Right cardiac atrium (tissue), 5 donors: ENCODE measurements at places on chromosomes 6 and 20.

- no peak for DNase-seq
Observed at GRCh38 chr6:18100296-18100695, 22.2 kb downstream of the NHLRC1 start.

DNA sequence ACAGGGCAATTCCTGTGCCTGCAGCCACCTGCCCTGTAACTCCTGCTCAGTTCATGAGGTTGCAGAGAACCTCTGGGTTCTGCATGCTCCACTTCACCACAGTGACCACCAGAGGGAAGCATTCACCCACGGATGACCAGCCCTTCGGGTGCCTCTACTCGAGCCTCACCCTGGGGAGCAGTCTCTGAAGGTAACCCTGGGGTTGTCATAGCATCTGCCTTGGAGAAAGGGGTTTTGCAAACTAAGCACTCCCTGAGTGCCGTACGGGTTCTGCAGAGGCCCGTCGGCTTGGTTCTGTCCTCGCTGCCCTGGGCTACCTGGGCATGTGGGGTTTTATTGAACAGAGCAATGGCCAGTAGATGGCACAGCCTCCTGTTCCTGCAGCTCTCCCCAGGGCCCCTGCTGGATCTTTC, 10.2 kb upstream of the CST5 start:
- peak; percentile 34 for DNase-seq

GRCh38 chr20:16615199-16615598, 42.0 kb upstream of the KIF16B start:
- peak; percentile 65 for DNase-seq

GRCh38 chr6:118746145-118746824, 94.9 kb upstream of the CEP85L start:
- DNase-seq = no peak

GRCh38 chr6:6659600-6660327, 71.2 kb downstream of the LY86 start:
- DNase-seq = no peak

DNA sequence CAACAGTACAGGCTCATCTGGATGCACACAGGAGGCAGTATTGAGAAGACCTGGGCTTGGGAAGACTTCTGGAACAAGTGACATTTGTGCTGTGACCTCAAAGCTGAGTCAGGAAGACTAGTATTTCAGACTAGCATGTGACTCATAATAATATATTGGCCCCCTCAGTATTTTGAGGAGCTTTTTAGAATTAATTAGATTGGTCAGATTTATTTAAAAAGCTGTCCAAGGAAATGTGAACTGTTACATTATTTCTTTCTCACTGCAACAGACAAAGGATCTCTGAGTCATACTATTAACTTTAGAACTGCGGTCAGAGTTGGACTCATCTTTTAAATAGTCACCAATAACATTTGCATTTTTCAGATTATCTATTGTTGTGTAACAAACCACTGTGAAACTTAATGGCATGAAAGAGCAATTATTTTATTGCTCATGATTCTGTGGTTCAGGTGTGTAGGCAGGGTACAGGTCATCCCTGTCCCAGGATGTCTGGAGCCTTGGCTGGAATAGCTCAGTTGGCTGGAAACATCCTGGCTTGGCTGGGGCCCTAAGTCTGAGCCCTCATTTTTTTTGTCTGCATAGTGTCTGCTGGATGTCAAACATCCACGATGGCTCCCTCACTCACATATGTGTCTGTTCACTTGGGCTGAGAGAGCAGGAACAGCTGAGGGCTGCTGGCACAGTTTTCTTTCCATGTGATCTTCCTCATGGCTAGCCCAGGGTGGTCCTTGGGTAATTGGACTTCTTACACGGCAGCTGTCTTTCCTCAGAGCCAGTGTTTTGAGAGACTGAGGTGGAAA, 46.9 kb downstream of the MAP3K4 start:
- DNase-seq = peak; percentile 33

GRCh38 chr20:58277107-58277506, 32.4 kb upstream of the RAB22A start:
- no peak for DNase-seq

DNA sequence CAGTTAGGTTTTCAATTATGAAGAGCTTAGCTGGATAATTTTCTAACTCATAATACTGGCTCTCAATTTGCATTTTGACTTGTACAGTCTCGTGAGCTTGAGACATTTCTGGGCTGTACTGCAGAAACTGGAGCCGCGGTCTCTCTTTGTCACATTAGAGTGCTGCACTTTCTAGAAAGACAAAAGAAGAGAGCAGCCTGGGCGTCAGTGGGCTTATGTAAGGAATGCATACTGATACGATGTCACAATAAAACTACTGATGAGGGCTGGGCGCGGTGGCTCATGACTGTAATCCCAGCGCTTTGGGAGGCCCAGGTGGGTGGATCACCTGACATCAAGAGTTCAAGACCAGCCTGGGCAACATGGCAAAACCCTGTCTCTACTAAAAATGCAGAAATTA, 120.8 kb downstream of the MOXD1 start:
- DNase-seq = peak; percentile 22

DNA sequence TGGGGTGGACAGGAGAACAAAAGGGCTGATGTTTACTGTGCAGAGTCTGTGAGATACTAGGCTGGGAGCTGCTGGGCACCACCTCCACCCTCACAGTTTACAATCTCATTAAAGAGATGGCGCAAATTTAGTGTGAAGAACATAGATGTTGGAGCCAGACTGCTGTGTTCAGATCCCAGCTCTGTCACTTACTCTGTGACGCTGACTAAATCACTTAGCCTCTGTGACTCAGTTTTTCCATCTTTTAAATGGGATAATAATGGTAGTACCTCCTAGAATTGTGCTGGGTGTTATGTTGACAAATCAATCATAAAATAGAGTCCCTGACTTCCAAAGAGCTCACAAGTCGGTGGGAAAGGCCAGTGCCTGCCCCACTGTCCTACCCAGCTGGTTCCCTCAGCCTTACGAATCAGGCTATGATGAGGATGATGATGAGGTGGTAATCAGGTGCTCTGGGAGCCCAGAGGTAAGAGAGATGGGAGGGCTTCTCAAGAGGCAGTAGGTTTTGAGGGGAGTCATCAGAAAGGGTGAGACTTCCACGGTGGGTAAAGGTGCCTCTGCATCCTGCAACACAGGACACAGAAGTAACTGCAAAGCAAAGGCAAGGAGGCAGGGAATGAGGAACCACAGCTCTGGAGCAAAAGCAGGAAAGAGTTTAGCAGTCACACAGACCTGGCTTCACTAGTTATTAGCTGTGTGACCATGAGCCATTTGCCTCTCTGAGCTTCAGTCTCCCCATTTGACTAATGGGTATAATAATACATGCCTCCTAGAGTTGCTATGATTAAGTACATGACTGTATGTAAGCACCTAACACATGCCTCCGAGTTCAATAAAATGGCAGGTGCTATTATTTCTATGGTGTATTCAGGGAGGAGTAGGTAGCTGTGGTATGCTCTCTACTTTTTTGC, 8.9 kb downstream of the FYN start:
- no peak for DNase-seq

DNA sequence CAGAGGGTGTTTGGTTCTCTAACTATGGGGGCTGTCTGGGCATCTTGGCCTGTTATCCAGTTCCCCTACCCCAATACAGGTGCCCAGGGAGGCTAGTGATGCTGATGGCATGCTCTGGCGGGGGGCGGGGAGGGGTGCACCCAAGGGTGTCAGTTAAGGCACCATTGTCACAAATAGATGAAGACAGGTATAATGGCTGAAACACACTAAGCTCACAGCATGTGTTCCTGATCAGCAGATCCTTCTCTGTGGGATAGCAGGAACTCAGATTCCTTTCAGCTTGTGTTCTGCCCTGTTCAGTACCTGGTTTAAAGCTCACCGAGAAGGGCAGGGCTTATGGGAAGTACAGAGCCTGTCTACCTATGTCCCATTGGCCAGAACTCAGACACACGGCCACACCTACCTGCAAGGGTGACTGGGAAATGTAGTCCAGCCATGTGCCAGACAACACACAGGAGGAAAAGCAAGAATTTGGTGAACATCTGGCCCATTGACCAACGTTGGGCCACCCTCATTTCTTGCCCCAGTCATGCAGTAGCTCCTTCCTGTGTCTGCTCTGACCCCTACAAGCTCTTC, 3.4 kb upstream of the RSPO4 start:
- no peak for DNase-seq

DNA sequence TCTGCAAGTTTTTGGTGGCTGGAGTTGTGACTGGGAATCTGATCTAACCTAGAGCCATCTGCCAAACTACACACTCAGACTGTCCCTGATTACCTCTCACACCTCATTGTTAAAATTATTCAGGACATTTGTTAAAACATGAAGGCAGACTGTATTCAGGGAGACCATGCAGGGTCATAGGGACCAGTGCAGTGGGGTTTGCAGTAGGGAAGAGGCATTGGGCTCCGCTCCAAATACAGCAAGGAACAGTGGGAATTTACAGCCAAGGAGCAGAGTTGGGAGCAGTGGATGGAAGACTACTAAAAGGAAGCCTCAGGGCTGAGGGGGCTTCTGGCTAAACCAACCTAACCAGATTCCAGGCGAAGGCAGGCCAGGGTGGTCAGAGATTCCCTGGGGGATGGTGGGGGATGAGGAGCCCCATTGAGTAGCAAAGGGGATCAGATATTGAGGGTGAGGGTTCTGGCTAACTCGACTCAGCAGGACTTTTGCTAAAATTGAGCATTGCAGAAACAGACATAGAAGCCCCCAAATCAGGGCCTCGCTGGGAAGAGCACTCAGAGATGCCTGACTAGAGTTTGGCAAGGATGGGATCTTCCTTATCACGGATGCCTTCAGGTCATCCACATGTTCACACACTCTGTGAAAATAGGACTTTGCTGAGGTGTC, 172.0 kb downstream of the ZDHHC14 start:
- no peak for DNase-seq

GRCh38 chr6:166775180-166775922, 148.3 kb upstream of the RPS6KA2 start:
- peak; percentile 76 for DNase-seq

DNA sequence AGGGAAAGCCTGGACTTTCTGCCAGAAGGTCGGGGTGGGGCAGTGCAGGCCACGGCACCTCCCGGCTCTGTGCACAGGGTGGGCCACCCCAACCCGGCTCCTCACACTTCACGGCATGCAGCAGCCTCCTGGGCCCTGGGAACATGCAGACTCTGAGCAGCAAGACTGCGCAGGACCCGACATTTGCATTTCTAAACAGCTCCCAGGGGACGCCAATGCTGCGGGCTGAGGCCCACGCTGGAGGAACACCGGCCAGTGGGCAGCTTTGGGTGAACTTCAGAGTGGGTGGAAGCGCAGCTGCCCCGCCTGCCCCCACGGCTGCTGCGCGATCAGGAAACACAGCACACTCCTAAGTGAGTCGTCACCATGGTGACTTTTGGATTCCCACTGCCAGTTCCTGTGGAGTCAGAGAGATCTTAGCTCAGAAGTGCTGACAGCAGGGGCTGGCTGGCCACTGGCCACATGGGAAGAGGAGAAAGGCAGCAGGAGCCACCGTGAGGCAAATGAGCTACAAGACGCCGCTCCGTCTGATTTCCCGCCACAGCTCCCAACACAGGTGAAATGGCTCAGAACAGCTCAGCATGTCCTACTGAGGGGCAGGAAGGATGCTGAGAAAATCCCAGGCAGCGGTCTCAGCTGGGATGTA, 52.1 kb downstream of the RNASET2 start:
- no peak for DNase-seq

DNA sequence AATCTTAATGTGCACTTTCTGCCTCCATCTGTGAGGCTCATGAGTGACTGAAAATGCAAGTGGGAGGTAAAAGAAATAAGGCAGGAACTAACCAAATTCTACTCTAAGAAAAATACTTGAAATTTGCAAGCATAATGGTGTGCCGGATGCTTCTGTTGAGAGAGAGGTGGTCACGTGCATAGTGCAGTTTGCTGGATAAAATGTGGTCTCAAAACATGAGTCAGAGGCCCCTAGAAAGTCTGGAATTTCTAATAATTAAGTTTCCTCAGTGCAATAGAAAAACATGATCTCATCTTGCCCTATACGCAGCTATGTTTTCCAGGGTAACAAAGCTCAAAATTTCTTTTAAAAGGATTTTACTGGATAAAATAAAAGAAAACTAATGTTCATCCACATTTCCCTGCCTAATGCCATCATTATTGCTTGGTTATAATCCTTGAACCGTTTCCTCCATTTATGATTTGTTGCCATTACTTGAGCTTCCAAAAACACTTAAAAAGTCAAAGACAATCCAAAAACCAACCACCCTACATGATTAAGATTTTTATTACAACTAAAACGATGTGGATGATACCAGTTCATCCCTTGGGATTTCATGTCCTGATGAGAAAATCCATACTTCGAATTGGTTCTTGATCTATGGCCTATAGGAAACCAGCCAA, 351.7 kb upstream of the ARID1B start:
- DNase-seq = no peak

DNA sequence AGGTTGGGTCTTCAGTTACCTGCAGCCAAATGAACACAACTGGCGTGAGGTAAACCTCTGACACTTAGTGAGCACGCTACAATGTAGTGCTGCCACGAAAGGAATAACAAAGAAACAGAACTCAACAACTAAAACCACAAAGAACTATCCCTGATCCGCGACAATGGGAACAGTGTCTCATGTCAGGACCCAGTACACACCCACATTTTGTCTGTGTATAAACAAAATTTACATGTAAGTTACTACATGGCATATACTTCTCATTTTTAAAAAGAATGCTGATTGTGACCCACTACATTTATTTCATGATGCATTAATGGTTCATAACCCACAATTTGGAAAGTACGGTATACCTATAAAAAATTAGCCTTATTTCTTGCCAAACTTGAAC, 14.1 kb downstream of the FKBP1A start:
- DNase-seq = no peak

DNA sequence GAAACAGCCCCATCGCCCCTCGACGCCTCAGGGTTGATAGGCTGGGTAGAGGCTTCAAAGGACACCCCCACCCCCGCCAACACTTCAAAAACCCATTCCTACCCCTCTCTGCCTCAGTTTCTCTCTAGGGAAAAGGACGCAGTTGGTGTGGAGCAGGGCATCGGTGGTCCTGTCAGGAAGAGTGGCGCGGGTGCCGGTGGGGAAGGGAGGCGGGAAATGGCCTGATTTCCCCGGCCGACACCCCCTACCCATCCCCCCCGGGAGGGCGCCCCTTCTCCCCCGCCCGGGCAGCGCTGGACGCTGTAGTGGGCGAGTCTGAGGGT, 367 bp downstream of the NRSN2 start:
- DNase-seq = no peak
